ENCODE measurements at places on chromosomes 1 and 21.

- DNase-seq = no peak
Observed at GRCh38 chr21:39713905-39714304, 31.1 kb upstream of the IGSF5 start.

GRCh38 chr1:119920104-119920968 lies 24.0 kb upstream of the ADAM30 start:
- no peak for DNase-seq

DNA sequence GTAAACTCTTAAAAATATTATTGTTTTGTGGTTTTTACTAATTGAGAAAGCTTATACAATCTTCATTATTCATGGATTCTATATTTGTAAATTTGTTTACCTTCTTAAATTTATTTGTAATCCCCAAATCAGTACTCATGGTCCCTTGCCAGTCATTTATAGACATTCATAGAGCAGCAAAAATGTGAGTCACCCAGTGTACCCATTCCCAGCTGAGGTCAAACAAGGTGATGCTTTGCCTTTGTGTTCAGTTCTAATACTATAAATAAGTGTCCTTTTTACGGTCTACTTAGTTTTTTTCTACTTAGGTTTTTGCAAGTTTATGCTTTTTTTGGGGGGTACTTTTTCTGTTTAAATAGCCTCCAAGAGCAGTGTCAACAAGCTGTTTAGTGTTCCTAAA lies 36.1 kb downstream of the SORT1 start:
- no peak for DNase-seq

- no peak for DNase-seq
Observed at GRCh38 chr1:33970148-33970825, 106.4 kb downstream of the HMGB4 start.

DNA sequence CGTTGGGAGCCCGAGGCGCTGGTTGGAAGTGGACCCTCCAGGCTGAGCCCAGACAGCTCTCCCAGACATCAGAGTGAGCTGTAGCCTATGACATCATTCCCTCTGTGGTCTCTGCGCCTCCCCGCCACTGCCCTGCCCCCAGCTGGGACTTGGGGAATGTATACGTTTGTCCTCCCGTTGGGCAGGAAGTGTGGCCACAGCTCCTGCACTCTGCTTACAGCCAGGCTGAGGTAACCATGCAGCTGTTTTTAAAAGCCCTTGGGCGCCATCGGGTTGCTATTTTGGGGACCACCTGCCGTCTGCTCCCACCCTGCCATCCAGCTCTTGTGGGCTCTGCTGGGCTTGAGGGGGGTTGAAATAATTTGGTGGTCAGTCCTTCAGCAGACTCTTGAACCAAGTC lies 7.8 kb downstream of the VASH2 start:
- no peak for DNase-seq

DNA sequence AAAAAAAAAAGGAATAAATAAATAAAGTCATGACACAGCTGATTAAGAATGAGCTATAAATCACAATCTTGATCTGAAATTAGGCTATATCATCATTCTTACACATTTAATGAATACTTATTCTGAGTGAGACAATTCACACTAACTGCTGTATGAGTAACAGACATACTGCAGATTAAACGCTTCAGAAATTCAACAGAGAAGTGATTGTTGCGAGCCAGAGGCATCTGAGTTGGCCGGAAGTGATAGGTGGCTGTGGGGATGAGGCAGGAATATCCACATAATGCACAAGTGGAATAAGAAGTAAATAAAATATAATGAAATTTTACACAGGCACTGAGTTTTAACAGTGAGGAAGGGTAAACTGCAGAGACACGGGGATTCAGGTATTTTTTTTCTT lies 142.4 kb downstream of the APP start:
- no peak for DNase-seq

GRCh38 chr1:27366113-27366410 lies 699 bp downstream of the MAP3K6 start:
- peak; percentile 77 for DNase-seq

- no peak for DNase-seq
Observed at GRCh38 chr1:33723251-33723650, 140.6 kb upstream of the HMGB4 start.

DNA sequence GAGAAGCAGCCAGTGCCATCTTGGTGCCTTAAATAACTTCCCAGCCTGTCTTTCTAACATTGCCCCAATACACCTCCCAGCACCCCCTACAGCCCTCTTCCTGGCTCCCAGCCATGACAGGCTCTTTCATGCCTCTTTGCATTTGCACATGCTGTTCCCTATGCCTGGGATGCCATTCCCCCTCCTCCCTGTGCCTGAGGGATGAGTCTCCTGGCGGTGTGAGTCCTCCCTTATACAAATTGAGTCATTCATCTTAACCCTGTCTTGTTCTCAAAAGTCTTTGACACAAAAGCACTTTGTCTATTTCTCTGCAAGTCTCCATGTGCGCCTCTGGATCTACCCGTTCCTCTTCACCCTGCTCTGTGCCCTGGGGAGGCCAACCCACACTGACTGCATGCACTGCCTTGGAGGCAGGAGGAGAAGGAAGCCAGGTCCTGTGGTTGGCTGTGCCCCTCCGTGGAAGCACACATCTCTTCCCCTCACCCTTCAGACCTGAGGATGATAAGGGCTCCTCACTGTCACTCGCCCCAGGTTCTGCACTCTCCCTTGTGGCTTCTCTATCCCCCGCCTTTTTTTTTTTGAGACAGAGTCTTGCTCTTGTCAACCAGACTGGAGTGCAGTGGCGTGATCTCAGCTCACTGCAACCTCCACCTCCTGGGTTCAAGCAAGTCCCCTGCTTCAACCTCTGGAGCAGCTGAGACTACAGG lies 25.1 kb downstream of the CDCP2 start:
- DNase-seq = no peak

- no peak for DNase-seq
Observed at GRCh38 chr1:53593758-53594380, 134.7 kb downstream of the DMRTB1 start.

GRCh38 chr1:152495066-152495675 lies 15.4 kb upstream of the LCE5A start:
- DNase-seq = peak; percentile 38

DNA sequence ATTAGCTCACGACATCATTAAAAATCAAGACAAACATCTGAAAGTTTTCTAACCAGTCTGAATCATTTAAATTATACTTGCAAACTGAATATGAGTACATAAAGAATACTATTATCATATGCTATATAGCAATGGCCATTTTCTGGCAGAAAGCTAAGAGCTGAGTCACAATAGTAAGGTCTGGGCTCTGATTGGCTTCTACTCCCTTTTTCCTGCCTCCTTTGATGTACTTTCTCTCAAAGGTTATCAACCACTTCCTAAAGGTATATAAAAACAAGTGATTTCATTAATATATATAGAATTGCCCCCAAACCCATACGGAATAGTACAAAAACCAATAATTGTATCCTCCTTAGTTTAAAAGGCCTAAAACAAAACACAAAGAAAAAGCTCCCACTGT lies 7.0 kb downstream of the KCNA3 start:
- no peak for DNase-seq

- no peak for DNase-seq
Observed at GRCh38 chr1:46169811-46170454, 5.0 kb upstream of the TSPAN1 start.

- DNase-seq = no peak
Observed at GRCh38 chr1:231678011-231678432, 51.4 kb downstream of the DISC1 start.

DNA sequence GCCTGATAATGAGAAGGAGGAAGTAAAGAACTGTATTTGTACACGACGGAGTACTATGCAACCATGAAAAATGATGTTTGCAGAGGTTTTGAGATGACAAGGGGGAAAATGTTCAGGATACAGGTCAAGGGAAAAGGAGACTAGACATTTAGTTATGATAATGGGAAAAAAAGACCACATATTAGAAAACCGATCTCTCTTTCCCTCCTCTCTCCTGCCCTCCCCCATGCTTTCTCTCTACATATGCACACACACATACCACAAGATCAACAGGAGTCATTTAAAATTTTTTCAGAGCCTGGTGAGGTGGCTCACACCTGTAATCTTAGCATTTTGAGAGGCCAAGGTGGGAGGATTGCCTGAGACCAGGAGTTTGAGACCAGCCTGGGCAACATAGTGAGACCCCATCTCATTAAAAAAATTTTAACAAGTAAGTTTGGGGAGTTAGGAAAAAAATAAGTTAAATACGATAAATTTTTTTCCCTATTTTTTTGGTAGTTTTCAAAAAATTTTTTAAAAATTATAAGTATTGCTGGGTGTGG lies 44.5 kb downstream of the ECE1 start:
- DNase-seq = no peak

GRCh38 chr1:157004327-157004726 lies 41.2 kb downstream of the ARHGEF11 start:
- DNase-seq = no peak

DNA sequence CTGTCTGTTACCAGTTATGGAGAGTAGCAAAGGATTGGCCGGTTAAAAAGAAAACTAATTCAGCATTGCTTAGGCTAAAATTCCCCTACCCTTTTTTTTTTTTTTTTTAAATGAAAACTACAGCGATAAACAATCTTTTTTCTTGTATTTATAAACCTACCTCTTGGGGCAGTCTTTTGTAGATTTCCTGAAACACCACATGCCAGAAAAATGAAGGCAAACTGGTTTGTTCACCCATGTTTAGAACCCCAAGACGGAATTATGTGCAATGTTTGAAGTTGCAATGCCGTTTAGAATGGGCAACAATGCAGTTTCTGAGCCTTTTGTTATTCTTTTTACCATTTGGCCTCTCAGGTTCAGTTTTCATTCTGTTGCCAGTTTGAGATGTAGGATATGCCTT lies 59.1 kb downstream of the PRDM2 start:
- DNase-seq = no peak

GRCh38 chr1:109239409-109240068 lies 9.8 kb upstream of the CELSR2 start:
- DNase-seq = no peak

All from stimulated activated CD4-positive, alpha-beta T cell treated with anti-CD3 and anti-CD28 coated beads, Interleukin-15, amount 100 ng/mL, for 48 hours (primary cell).